Inflammatory macrophage treated with lipopolysaccharide for 1 hour (primary cell): ENCODE measurements at places on chromosomes 3 and 15.
A peak's percentile ranks its signal among the peaks of the same experiment; 100 is the strongest.

GRCh38 chr3:152375546-152375945, 106.8 kb downstream of the MBNL1 start:
- DNase-seq, result no peak

DNA sequence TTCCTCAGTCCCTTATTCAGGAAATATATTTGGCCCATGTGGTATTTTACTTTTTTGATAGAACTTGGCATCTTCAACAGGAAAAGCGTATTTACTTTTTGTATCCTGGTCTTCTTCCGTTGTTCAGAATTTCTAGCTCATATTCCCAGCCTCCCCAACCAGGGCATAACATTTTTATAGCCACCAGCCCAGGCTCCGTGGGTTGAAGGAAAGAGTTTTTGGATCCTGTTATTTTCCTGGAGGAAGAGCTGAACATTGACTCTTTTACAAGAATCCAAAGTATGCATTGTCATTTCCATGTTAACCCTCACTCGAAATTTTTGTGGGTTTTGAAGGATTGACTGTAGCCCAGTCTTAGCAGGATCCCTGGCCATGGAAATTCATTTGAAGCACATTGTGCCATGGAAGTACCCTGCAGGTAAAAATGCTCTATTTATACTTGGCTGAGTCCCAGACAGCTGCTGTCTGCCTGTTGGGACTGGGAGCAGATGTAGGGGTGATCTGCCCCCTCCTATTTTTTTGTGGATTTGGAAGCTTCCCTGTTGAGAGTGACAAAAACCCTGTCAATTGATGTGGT, 98.8 kb downstream of the AKAP13 start:
- no peak for DNase-seq

- no peak for DNase-seq
Measured at GRCh38 chr3:195057716-195058115, 213.2 kb downstream of the XXYLT1 start.

DNA sequence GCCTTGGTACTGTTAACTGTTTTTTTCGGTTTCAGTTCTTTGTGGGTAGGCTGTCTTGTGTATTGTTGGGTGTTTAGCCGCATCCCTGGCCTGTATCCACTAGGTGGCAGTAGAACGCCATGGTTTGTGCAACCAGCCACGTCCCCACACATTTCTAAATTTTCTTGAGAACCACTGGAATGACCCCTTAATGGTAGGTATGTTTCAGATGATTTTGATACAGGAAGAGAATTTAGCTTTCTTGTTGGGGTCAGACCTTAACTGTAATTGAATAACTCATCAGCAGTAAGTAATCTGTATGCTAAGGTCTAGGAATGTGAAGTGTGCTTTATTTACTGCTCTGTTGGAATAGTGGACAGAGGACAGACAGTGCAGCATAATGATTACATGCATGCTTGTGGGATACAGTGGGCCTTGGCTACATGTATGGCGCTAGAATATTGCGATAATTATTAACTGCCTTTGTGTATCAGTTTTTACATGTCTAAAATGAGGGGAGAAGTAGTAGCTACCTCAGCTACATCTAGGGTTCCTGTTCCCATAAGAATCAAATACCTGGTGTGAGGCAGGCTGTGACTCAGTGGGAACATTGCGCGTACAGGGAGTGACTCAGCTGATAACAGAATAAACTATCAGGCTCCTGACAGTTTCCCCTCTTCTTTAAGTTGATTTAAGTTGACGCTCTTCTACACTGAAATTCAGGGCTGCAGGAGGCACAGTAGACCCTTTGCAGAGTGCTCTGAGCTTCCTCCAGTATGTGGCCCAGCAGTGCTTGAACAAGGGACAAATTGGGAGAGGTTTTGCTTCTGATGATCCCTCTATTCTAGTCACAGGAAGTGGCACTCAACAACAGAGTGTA, 25.0 kb upstream of the GPR171 start:
- DNase-seq, result peak; percentile 95

DNA sequence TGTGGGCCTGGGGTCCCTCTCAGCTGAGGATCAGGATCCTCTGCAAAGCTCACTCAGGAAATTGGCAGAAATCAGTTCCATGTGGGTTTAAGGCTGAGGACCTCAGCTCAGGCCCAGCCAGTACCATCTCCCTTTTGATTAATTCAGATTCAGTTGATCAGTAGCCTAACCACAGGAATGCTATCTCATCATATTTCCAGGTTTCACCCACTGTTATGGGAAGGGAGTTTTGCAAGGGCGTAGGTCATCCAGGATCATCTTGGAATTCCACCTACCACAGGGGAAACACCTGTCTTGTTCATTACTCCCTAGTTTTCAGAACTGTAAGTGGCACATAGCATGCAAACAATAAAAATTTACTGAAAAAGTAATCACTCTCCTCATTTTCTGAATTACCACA, 399.5 kb upstream of the CNTN3 start:
- no peak for DNase-seq

DNA sequence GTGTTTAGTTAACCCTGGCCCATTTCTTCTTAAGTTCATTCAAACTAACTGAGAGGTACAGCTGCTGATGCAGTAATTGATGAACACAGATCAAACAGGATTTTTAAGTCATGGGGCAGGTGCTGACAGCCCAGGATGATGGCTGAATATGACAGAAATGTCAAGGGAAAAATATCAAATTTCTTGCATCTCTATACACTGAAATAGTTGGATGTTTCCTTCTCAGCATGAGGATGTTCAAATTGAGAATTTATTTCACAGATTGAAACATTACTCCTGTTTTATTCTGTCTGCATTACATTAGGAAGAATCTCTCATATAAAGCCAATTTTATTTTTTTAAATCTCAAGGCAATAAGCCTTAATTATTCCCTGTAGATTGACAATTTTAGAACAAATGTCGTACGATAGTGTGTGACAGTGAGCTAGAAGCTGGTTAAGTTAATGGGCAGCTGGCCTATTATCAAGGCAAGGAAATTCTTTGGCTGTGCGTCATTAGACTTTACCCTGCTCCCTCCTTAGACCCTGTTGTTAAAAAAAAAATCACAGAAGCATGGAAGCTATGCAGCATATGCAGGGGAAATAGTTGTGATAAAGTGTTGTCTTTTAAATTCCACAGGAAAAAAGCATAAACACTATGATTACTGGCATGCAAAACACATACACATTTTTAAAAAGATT, 183.8 kb upstream of the KCNMB2 start:
- no peak for DNase-seq

- DNase-seq, result no peak
Measured at GRCh38 chr3:54647721-54648120, 280.1 kb downstream of the LRTM1 start.

DNA sequence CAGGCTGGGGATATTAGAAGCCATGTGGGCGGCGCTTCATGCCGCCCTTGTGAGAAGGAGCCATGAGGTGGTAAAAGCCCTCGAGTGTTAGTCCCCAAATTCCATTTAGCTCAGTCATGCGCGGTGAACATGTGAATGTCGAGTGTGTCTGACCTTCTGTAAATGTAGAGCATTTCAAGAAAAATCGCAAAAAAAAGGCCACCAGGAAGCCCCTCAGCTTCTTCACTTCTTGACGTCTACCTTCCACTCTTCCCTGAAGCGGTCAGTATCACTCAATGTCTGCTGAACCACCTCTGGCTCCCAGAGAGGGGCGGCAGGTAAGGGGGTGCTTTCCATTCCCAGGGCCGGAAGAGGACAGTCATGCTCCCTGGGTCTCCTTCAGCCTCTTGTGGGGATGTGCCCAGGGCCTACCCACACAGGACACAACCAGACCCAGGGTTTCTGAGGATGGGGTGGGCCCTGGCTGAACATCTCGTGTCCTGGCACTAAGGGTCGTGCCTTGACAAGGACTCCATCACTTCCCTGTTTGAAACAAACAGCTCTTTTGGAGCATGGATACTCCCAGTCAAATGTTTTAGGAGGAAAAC, 274.9 kb downstream of the FAM43A start:
- DNase-seq, result no peak
